Esophagus mucosa (tissue), 1 donor: ENCODE measurements at places on chromosomes 11 and 22. TPM values are rescaled to one million over a fixed set of nuclear protein-coding genes. Genes with fewer than 3 reads are reported as not detected.

- no peak for ATAC-seq
Observed at GRCh38 chr22:28833276-28833923, 33.0 kb upstream of the XBP1 start.

- peak; percentile 85 for ATAC-seq
Observed at GRCh38 chr11:70142221-70142875, 60.7 kb upstream of the FADD start.

DNA sequence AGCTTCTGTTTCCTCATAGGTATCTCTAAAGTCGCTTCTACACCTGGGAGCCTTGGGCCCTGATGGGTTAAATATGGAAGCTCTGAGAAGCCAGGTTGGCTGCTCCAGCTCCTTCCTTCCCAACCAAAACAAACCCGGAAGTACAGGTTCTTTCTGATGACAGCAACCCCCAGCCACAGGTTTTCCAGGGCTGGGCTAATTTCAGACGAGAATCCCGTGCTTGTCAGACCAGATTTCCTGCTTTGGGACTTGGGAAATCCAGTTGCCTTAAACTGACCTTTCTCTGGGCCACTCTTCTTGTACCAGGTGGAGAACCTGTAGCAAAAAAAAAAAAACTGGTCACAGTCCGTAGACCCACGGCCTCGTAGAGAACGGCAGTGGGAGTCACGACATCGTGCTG, 51.9 kb downstream of the RBX1 start:
- ATAC-seq = peak; percentile 67

- ATAC-seq = no peak
Observed at GRCh38 chr11:94793002-94793401, 24.8 kb downstream of the AMOTL1 start.

- ATAC-seq = peak; percentile 79
Observed at GRCh38 chr11:62171261-62171723, 18.7 kb upstream of the SCGB1D1 start.

DNA sequence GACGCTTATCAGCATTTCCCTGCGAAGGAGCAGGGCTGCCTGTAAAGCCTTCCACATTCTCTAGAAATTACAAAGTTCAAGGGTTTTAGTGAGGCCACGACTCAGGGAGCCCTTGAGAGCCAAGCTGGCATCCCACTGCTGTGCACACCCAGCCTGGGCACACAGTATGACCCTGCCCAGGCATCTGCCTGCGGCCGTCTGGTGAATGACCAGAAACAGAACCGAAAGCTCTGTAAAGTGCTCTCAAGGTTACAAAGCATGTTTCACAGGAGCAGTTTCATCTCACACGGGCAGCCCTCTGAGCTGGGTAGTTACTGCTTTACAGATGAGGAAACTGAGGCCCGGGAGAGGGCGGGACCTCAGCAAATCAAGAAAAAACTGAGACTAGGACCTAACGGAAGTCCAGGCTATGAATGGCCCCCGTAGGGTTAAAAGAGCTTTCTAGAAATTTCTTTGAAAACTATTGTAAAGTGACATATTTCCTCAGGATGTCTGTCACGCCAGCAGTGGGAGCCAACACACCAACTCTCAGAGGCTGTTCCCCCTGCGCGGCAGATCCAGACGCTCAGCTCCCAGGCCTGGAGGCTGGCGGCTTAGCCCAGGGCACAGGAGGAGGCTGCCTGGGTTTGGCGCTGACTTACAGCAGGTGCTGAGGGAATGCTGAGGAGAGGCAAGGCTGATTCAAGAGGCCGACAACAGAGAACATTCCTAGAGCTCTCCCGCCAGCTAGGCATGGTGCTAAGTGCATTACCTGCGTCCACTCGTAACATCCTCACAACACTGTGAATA, 7.7 kb upstream of the TCF20 start:
- ATAC-seq = no peak

DNA sequence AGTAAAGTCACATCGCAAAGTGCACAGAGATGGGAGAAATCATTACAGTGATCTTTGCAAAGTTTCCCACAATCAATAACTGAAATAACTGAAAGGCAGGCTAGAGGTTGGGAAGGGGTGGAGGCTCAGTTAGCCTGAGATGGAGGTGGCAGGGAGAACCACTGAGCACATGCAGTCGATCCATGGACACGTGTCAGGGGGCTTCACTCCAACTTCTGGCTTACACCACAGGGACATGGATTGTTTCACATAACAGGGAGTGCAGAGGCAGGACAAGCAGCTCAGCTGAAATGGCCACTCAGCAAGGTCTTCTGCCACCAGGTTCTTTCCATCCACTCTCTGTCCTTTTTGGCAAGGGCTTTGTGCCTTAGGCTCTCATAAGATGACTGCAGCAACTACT, 35.1 kb upstream of the MICAL2 start:
- no peak for ATAC-seq

DNA sequence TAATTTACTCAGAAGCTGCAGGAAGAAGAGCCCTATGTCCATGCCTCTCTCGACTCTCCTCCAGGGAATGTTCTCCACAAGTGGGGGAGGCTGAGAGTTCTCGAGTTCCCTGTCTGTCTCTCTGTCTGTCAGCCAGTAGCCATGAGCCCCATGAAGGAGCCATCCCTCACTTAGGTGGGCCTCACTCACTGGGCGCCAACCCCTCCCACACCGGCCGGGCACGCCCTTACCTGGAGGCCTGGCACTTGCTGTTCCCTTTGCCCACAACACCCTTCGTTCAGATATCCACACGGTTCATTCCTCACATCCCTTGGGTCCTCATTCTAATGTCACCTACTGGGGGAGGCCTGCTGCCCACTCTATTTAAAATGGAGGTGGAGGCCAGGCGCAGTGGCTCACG, 14.2 kb upstream of the IL10RA start:
- no peak for ATAC-seq

DNA sequence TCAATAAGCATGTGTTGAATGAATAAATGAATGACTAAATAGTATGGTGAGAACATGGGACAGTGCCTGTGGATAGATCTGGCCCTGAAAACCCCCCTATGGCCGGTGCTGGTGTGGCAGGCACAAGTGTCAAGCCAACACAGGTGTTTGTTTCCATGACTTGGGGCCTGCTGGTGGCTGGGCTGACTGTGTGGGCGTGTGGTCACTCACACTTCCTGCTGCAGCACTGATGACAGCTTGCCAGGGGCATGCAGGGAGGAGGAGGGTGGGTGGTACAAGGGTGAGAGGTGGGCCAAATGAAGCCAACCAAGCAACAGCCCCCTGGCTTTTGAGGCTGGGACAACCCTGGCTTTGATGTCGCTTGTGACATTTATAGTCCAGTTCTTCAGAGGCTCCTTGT, 30.3 kb upstream of the ABCC8 start:
- ATAC-seq = no peak

The F2 gene
- not detected for total RNA-seq

The IGHMBP2 gene
- 12.6 TPM for total RNA-seq

The C11orf86 gene
- total RNA-seq = not detected

The MS4A14 gene
- total RNA-seq = 0.08 TPM

The NCF4 gene
- 1.8 TPM for total RNA-seq

The CNGA4 gene
- total RNA-seq = 0.08 TPM

The TMEM41B gene
- 26.3 TPM for total RNA-seq

The MS4A3 gene
- total RNA-seq = not detected

The HTR3A gene
- total RNA-seq = not detected
